ENCODE measurements at places on chromosomes 5 and 9. TPM values are rescaled to one million over a fixed set of nuclear protein-coding genes. Genes with fewer than 3 reads are reported as not detected.

GRCh38 chr5:37915097-37915736 is 75.4 kb upstream of the GDNF start:
- no peaks in the 10 kb centered on the region for H3K4me1 ChIP-seq
- no peaks in the 10 kb centered on the region for H3K36me3 ChIP-seq
- no peak for DNase-seq
- H3K27ac ChIP-seq = no peak overlapping the region
- H3K4me3 ChIP-seq = no peak overlapping the region

- H3K27me3 ChIP-seq = peaks cover 3% of the 10 kb centered on the region
- no peak overlapping the region for H3K27ac ChIP-seq
- H3K4me1 ChIP-seq = peaks cover 20% of the 10 kb centered on the region
- no peaks in the 10 kb centered on the region for H3K36me3 ChIP-seq
- no peak for DNase-seq
Observed at GRCh38 chr5:153981905-153982605, 56.7 kb downstream of the FAM114A2 start.

DNA sequence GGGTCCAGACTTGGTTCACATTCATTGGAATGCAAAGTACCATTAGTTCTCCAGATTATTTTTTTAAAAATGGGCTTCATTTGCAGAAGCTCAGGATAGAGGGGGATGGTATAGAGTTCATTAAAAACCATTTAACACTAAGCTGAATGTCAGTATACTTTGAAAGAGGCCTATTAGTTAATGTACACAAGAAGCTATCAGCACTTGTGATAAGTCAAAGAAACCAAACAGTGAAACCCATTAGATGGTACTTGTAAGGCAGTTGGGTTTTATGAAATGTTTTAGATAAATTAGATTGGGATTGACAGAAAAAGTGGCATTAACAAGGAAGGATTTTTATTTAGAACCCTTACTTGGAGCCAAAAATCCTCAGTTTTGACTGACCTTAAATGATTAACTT is 229.2 kb upstream of the MPDZ start:
- H3K4me1 ChIP-seq = peaks cover 60% of the 10 kb centered on the region
- H3K27me3 ChIP-seq = no peaks in the 10 kb centered on the region
- no peak for DNase-seq
- peaks cover 2% of the 10 kb centered on the region for H3K36me3 ChIP-seq

DNA sequence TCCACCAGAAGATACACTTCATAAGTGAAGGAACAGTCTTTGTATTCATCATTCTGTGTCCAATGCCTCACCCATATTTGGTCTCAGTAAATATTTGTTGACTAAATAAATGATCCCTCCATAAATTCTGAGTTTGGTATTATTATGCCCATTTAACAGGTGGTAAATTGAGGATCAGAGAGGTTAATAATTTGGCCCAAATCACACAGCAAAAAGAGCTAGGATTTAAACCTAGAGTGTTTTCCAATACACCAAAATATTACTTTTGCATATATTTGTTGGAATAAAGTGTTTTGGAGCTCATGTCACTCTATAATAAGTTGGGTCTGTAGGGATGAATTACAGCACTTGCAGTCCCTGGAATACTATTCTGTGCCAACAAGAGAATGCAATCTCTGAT is 470.3 kb downstream of the ARHGEF28 start:
- DNase-seq = no peak
- peaks cover 22% of the 10 kb centered on the region for H3K4me1 ChIP-seq
- H3K27me3 ChIP-seq = no peaks in the 10 kb centered on the region
- no peaks in the 10 kb centered on the region for H3K36me3 ChIP-seq

- H3K27ac ChIP-seq = no peak overlapping the region
- peaks cover 10% of the 10 kb centered on the region for H3K4me1 ChIP-seq
- H3K4me3 ChIP-seq = no peak overlapping the region
Observed at GRCh38 chr9:105503881-105504280, 54.0 kb upstream of the FKTN start.

PPP2R2B gene
- 19.7 TPM for total RNA-seq
